Spinal cord (tissue), 10 donors: ENCODE measurements at places on chromosomes 3 and 15.
A peak's percentile ranks its signal among the peaks of the same experiment; 100 is the strongest.

DNA sequence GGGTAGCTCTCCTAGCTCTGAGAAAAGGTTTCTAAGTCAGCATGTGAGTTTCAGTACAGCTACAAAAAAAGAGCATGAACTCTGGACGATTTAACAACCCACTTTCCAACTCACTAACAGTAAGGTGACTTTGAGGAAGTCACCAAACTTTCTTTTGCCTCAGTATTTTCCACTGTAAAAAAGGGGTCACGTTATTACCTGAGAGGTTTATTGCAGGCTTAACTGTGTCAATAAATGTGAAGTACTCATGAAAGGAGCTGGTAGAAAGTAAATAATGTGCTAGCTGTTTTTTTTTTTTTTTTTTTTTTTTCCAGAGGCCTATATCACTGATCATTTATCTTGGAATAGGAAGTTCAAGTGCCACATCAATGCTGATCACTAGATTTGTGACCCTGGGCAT lies 89.3 kb downstream of the PLSCR2 start:
- DNase-seq: no peak

- no peak for DNase-seq
Observed at GRCh38 chr15:101852356-101852755, 40.4 kb downstream of the OR4F15 start.

- peak; percentile 4 for DNase-seq
Observed at GRCh38 chr3:128167973-128168674, 14.8 kb downstream of the EEFSEC start.

DNA sequence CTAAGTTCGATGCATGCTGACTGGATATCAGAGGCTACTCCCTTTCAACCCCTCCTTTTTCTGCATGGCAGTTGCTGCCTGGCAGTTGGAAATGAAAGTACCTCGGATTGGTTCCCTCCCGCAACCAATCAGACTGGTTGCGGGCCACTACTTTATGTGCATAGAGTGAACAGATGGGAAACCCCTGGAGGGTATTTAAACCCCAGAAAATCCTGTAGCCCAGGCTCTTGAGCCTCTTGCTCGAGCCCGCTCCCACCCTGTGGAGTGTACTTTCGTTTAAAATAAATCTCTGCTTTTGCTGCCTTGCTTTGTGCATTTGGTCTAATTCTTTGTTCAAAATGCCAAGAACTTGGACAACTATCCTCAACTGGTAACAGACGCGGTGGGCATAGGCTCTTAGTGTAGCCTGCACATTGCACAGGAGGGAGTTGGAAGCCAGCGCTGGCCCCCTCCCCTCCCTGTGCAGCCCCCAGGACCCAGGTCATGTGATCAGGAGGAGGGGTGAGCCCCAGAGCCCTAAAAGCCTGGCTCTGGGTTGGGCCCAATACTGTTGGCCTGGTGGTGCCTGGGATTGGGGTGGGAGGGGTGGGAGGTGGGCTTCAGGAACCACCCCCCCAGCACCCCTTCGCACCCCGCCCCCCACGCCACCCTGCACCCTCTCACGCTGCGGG lies 26.8 kb downstream of the RHCG start:
- no peak for DNase-seq

DNA sequence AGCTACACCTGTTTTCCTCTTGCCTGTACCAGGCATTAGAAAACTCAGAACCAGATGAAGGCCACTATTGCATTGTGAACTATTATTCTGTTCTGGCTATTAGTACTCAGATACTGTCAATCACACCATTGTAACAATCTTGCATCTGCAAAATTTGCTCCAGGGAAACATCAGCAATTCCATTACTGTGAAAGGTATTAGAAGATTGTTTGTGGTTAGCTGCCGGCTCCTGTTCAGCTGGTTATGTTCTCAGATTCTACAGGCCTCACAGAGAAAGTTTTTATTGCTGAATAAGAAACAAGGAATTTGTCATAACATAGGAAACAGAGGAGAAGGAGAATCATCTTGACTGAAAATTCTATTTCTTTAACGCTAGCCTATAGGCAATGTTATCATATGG lies 179.9 kb downstream of the PLOD2 start:
- no peak for DNase-seq

DNA sequence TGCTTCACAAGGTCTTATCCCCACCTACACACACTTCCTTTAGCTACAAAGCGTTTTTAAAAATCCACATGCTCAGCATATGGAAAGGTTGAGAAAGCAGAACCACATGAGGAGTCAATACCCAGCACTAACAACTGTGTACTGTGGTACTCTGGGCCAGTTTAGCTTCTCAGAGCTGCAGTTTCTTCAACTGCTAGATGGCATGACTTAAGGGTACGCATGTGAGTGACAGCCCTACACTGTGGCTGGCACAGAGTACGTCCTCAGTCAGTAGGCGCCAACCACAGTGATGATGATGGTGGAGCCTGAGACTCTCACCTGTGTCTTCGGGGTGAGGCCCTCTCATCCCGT lies 17.4 kb downstream of the CCDC12 start:
- no peak for DNase-seq

- no peak for DNase-seq
Observed at GRCh38 chr3:82078246-82078645, 316.8 kb upstream of the GBE1 start.

DNA sequence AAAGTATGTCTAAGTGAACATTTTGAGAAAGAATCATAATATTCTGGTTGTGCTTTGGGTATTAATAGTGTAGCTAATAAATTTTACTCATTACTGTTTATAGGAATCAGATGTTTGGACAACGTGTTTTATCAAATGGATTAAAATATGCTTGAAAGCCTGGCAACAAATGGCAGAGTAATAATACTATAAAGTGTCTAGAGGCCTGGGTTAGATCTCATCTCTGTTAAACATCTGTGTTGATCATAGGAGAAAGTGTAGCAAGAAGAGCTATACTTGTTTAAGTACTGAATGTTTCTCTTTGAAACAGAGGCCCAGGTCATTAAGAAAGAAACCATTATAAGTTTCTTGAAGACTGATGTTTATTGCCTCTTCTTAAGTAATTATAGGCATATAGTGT lies 30.5 kb downstream of the VPS8 start:
- DNase-seq: no peak

DNA sequence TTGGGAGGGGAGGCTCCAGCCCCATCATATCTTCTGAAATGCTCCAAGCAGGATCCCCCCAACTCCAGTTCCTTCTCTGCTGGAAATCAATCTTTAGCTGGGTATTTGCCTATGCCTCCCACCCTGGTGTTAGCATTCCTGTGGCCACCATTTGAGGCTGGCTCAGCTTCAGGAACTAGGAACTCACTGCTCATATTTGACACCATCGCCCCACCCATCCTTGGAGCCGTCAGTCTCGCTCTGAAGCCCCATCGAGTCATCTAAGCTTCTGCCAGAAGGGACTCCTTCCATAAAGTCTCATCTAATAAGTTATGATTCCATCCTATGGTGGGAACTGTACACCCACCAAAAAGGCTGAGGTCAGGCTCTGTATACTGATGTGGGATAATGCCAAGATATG lies 26.4 kb downstream of the PRKCD start:
- DNase-seq: no peak

DNA sequence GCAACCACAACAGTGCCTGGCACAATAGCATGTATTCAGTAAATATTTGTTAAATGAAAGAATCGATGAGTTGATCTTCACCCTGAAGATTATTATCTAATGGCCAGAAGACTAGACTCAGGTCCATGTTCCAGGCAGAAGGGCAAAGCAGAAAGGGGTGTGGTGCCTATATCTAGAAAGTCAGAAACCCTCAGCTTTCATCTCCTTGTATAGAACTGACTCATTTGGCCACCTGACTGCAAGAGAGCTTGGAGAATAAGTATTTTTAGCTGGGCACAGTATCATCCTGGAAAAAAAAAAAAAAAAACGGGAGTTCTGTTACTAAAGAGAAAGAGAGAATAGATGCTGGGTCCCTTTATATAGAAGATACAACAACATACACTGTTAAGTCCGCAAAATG lies 69.7 kb upstream of the SPRED1 start:
- DNase-seq: no peak

DNA sequence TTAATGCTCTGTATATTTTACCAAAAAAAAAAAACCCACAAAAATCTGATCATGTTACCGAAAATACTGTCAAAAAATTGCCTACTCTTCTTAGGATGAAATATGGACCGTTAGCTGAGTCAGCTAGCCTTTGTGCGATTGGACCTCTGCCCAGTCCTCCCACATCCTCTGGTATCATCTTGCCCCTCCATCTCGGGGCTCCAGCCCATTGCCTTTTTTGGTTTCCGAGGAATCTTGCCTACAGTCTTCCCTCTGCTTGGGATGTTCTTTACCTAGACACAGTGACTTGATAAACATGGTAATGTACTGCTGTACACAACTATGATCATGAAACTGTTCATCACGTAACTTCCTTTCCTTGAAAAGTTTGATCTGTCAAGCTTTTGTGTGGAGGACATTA lies 371.4 kb downstream of the SV2B start:
- DNase-seq: no peak

DNA sequence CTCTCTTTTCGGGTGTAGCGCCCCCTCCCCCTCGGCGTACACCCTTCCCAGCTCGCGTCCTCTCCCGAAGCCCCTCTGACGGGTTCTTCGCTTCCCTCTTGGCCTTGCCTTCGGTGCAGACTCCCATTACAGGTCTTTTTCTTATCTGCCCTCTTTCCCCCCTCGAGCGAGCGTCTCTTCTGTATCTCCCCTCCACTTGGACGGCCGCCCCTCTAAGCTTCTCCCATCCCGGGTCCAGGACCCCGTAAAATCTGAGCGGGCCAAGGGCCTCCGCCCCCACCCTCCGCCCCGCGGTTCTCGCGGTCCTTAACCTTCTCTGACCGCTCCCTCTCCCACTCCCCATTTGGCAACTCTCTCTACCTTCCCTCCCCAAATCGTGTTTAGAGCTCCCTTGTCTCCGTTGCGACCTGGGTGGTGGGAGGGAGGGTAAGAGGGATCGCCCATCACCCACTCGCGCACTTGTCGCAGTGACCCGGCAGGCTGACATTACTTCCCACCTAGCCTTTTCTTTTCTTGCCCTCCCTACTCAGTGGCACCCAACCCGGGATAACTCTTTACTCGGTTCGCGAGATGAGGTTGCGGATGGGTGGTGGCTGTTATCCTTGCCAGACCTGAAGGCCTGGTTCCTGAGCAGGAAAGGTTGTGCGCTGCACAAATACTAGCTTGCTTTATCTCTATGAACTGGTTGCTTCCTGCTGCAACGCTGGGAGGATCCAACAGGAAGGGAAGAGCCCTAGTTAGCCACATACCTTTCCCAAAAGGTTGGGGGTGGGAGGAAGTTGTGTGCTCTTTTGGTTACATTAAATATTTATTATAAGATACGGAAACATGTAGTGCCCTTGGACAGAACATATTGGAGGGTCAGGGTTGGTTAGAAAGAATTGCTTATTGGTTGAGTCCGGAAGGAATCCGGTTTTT lies 922 bp downstream of the RAB11A start:
- DNase-seq: peak; percentile 71

DNA sequence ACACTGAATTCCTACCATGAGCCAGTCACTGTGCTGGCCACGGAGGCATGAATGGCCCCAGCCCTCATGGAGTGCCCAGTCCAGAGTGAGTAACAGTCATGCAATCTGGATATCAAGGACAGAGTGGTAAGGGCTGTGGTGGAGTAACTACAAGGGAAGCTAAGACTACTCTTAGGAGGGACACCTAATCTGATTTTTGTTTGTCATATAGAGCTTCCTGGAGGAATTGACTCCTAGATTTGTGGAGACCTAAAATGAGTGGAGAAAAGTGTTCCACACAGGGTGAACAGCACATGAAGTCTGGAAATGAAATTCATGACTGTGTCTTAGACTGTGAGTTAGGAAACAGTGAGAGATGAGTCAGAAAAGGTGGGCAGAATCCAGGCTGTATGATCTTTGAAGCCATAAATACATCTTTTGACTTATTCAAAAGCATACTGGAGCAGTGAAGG lies 219.9 kb downstream of the NFKBIZ start:
- no peak for DNase-seq

- no peak for DNase-seq
Observed at GRCh38 chr15:68602459-68603215, 23.8 kb downstream of the CORO2B start.
